Activated T-helper 1 cell treated with Interleukin-2 at 50 U/mL for 16 hours (primary cell): ENCODE measurements at places on chromosomes 5 and 9.

DNA sequence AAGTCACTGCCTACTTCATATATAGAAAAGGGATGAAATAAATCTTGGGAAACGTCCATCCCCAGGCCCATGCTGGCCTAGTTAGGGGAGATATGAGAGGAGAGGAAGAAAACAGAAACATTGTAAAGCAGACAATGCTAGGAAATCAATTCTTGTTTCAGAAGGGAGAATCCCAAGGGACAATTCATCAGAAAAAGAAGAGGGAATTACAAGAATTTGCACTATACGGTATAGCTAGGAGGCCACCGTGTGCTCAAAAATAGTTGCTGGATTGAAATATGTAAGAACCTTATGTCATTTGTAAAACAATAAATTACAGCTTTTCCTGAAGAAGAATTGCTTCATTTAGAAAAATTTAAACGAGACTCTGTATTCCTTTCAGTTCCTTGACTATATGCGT, 8.3 kb upstream of the SHC3 start:
- DNase-seq: no peak

DNA sequence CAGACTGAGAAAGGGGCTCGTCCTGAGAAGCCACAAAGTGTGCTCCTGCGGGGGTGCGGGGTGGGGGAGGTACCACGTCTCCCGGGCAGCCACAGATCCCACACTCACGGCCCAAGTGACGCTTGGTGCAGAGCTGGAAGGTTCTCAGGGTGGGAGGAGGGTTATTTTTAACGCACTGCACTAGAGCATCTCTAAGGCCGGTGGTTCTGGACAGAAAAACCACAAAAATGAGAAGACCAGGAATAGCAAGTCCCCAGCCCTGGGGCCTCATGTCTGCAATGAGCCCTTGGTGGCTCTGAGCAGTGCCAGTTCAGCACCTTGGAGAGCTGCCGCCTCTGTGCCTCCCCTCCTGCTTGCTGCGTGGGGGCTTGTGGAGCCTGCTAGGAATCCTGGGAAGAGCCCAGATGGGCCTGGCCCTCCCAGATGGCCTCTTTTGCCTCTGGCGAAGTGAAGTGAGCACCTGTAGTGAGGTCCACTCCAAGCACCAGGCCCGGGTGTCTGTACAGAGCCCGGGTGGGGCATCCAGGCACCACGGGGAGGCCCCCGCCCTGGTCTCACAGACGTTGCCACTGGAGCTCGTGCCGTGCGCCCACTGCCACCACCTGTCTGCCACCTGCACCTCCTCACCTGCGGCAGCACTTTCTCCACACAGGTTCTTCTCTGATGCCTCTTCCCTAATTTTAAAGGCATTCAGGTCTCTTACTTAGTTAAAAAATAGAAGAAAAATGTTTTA, 48.9 kb upstream of the CACNA1B start:
- no peak for DNase-seq

DNA sequence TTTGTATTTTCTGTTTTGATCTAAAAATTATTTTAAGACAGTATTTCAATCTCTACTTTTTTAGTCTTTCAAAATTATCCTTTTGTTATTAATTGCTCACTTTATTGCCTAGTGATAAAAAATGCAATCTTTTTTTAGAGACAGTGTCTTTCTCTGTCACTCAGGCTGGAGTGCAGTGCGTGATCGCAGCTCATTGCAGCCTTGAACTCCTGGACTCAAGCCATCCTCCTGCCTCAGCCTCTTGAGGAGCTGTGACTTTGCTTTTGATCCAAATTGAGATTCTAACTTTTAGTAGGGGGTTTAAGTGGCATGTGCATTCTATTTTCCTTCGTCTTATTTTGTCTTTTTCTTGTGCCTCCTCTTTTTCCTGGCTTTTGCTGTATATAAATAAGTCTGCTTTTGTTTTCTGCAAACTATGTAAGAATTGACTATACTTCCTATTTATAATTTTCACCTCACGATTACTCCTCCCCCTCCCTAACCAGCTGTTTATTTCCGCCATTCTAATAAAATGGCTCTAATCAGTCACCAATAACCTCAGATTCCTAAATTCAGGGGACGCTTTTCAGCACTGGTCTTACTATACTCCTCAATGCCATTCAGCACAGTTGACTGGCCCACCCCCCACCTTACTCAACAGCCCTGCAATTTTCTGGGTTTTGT, 32.3 kb downstream of the KLF9 start:
- no peak for DNase-seq

- no peak for DNase-seq
Measured at GRCh38 chr5:180259260-180259611, 32.6 kb downstream of the MAPK9 start.

DNA sequence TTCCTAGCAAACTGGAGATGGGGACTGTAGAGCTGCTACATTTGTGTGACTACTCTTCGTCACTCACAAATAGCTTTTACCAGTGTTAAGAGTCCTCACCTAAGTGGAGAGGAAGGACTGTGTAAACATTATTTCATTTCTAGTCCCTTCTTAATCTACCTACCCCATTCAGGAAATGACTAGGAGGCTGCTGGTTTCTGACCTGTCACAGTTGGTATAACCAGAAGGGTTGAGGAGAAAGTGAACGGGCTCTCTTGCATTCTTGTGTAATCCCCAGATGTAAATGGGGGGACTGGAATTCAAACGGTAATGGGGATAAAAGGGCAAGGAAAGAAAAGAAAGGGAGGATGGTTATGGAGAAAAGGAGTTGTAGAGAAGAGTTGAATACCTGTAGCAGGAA, 35.4 kb upstream of the BNIP1 start:
- no peak for DNase-seq

DNA sequence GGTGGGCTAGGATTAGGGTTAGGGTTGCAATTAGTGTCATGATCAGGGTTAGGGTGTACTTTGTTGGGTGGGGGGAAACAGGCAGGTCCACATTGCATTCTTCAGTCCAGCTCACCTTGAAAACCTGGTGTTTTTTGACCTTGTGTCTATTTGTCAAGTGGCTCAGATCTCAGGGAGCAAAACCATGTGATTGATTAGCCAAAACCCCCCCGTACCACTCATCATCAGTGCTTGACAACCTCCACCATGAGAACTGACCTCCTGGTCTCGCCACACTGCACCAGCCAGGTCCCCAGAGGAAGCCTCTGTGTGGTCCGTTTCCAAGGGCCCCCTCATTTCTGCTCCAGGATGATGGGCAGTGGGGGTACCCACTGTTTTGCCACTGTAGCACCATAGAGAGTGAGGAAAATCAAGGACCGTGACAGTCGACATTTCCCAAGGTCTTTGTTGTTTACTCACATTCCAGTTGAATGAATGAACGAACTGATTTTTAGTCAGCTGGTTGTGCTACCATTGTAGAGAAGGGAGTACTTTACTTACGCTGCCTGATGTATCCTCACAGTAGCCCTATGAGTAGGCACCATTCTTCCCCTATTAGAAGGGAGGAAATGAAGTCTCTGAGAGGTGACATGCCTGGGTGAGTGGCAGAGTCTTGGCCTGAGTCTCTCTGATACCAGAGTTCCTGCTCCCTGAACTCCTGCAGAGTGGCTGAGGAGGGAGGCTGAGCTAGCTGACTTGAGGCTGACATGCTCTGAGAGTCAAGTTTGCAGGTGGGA, 84.8 kb downstream of the RAD23B start:
- DNase-seq: no peak

DNA sequence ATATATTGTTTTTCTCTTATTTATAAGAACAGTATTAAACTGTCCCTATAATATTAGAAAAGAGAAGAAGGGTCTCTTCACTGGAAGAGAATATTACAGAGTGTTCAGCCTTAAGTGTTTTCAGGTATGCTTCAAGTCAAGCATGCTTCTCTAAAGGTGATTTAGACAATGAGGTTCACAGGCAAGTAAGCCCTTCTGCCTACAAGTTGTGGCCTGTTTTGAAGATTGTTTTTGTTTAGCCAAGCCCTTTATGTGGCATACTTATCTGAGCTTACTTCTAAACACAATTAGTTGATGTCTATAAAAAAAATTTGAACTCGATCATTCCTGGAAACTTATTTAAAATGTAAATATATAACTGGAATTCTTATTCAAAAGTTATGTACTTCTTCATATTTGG, 343.8 kb upstream of the CDH18 start:
- DNase-seq: no peak

GRCh38 chr9:132424857-132425674, 15.1 kb downstream of the CFAP77 start:
- DNase-seq: no peak

- DNase-seq: no peak
Measured at GRCh38 chr5:81212211-81212751, 20.8 kb upstream of the CKMT2 start.

DNA sequence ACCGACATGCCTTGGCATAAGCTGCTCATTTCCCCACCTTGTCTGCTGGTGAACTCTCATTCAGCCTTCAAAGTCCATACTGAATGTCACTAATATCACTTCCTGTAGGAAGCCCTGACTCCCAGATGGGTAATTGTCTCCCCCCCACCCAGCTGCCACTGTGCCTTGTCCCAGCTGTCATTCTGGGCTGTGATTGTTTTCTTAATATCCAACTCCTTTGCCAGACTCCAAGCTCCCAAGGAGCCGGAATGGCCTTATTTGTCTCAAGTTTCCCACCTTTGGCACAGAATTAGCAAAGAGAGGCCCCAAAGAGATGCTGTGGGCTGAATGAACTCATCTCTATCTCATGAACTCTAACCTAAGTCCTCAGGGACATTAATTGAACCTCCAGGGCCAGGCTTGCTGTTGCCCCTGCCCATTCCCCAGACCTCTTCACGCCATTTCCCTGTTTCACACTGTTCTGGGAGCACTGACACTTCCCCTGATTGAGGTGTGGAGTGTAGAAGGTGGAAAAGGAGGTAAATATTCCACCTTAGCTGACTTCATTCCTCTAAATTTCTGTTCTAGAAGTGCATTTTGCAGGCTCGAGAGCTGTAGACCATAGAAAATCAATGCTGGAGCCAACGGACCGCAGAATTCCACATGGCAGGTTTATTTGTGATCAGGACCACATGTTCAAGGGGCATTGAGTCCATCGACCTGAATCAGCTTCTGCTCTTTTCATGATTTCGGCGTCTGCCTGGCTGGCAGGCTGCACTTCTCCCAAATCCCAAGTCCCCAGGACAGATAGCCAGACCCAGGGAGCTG, 4.9 kb upstream of the SH3PXD2B start:
- DNase-seq: no peak

- no peak for DNase-seq
Measured at GRCh38 chr5:69237877-69238276, 3.2 kb downstream of the CDK7 start.

DNA sequence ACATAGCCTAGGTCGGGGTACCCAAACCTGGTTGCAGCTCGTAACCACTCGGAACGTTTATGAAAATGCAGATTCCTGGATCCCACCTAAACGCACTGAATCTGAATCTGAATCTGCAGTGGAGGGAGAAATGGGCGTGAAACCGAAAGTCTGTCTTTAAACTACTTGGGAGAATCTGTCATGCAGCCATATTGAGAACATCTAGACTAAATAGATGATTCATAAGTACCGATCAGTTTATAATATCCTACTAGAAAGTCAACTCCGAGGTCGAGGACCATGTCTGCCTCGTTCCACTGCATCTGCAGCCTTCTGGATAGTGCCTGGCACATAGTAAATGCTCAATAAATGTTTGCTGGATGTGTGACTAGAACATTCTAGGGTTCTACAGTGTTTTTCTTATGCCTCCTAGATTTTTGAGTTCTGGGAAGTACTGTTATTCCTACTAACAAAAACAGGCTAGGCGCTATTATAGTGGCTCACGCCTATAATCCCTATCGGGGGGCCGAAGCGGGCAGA, 632 bp downstream of the COQ4 start:
- no peak for DNase-seq

GRCh38 chr9:107809871-107810460, 320.4 kb upstream of the KLF4 start:
- DNase-seq: no peak

GRCh38 chr5:132265336-132266030, 8.0 kb downstream of the PDLIM4 start:
- DNase-seq: no peak

GRCh38 chr5:61538722-61539501, 206.9 kb downstream of the ZSWIM6 start:
- DNase-seq: no peak

GRCh38 chr9:108188976-108189375, 666.8 kb downstream of the ACTL7B start:
- no peak for DNase-seq

DNA sequence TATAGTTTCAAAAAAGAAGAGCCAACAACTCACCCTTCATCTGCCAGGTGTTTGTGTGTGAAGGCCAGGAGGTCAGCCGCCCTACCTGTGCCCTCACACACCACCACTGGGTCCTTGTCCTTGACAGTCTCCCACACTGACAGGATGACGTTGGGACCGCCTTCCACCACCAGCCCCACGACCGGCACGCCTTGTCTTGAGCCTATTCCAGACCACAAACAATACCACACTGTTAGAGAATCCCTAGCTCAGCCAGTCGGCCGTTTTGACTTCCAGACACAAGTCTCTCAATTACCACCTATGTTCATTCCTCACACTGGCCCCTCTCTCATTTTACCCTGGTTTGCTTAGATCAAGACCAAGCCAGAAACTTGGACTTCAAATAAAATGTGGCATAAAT, 66.1 kb downstream of the TRPM6 start:
- DNase-seq: no peak

DNA sequence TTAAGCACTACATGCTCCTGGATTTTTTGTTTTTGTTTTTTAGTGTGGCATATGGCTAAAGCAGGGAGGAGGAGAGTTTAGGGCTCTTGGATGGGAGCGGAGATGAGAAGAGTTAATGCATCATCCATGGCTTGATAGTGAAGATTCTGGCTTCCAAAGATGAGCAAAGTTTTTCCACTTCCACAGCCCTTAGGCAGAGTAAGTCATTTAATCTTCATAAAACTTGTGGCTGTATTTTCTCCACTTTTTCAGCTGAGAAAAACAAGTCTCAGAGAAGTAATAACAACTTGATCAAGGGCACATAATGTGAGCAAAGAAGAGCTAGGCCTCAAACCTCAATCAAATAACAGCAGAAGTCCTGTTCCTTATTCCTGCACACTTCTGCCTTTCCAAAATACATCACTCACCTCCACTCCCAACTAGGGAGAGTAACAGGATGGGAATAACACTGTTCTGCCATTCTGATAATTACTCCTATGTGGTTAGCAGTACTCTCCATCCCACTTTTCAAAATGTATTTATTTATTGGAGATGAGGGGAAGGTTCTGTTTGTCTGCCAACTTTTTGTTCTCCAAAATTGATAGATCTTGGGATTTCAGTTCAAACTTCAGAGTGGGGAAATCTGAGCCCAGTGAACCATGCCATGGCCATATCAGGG, 53.7 kb upstream of the DPYSL3 start:
- DNase-seq: no peak

DNA sequence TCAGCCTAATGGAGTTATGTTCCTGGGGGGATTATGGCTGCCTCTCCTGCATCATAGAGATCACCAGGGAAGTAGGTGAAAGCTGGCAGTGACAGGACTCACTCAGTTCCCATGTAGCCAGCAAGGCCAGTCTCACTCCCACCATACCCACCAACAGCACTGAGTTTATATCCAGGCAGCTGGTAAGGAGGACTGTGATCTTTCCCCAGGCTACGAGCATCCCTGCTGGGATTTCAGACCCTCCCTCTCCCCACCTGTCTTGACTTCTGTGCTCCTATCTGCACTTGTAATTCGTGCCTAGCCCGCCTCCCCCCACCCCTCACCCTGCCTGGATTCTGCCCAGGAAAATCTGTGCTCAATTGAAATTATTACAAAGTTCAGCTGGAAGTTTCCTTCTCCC, 499.1 kb upstream of the NUDT12 start:
- no peak for DNase-seq

GRCh38 chr9:101585740-101586139, 9.0 kb downstream of the PPP3R2 start:
- DNase-seq: no peak
